ENCODE measurements at places on chromosomes 7 and 10. TPM values are rescaled to one million over a fixed set of nuclear protein-coding genes. Genes with fewer than 3 reads are reported as not detected.

The FOXI2 gene
- total RNA-seq = not detected

The CCDC3 gene
- 2.4 TPM for total RNA-seq

The SFTPD gene
- not detected for total RNA-seq

The VAX1 gene
- not detected for total RNA-seq

The SPACDR gene
- 1.0 TPM for total RNA-seq

The CRPPA gene
- not detected for total RNA-seq

The PRF1 gene
- not detected for total RNA-seq

The ZNF679 gene
- total RNA-seq = not detected

The RTKN2 gene
- 7.3 TPM for total RNA-seq

The PROSER2 gene
- total RNA-seq = 1.5 TPM

The NRAP gene
- total RNA-seq = not detected

The CEP55 gene
- 69.9 TPM for total RNA-seq

GRCh38 chr10:62726638-62727037, 77.9 kb upstream of the ADO start:
- DNase-seq = no peak

GRCh38 chr7:52168085-52168484, 851.5 kb upstream of the COBL start:
- no peak for DNase-seq

GRCh38 chr7:141071855-141072547, 1.9 kb upstream of the TMEM178B start:
- no peak for DNase-seq

GRCh38 chr7:96996111-96996957, 9.0 kb upstream of the DLX6 start:
- DNase-seq = no peak

DNA sequence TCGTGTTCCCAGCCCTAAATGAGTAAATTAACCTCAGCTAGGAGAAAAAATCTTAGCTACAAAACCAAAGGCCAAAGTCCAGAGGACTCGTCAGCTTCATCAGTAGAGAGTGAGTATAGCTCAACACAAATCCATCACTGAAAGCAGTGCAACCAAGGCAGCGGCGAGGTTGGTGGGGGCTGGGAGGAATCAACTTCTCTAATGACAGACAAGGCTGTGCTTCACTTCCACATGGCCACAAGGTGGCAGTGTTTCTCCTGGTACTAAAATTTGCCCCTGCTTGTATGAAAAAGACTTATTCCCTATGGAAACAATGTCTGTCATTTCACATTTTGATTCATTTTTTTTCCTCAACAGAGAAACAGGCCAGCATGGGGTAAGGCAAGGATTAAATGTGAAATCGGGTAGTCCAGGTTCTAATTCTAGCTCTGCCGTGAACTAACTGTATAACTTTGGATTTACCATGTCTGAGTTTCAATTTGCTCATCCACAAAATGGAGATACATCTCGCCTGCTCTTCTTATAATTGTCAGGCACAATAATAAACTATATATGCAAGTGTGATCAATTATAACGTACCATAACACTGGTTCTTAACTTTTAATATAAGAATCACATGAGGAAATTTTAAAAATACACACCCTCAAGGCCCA, 39.3 kb downstream of the FAS start:
- DNase-seq = peak; percentile 73

DNA sequence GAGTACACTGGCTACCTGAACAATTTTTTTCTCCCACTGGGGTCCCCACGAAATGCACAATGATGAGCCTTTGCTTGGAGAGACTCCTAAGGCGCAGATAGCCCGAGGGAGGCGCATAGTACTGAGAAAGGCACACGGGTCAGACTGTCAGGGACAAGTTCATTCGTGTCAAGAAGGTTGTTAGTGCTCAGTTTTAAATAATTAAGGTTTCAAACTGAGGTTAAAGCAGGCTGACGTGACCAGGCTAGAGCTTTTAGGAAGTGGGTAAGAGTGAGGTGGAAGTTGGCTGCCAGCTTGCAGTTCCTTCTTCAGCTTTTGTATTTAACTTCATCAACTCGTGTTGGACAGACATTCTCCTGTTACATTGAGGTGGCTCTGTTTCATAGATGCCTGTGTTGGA, 31.6 kb downstream of the RBM33 start:
- DNase-seq = no peak

DNA sequence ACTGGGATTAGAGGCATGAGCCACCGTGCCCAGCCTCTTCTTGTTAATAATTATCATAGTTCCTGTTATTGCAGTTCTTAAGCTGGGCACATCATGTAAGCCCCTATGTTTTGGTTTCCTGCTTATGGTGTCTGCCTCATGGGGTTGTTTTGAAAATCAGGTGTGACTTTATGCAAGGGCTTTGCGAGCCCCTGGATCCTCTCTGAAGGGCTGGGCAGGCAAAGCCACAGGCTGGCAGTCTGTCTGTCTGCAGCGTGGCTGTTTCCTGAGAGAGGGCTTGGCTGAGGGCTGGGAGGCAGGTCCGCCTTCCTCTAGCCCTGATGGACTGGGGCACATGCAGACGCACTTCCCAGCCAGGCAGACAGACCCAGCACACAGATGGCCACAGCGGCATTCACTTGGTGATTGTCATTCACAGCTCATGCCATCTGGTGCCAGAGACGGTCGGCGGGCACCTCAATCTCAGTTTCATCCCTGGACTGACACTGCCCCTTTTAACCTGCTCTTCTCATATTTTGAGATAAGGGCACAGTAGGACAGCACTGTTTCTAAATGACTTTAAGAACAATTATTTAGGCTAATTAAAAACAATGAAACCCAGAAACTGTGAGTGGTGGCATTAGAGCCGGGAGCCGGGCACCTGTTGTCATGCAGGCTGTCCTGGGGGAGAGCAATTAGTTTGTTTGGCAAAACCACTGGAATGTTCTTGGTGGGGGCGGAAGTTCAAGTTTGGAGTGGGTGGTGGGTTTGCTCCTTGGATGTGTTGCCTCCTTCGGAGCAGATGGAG, 35.5 kb downstream of the RBM20 start:
- no peak for DNase-seq

DNA sequence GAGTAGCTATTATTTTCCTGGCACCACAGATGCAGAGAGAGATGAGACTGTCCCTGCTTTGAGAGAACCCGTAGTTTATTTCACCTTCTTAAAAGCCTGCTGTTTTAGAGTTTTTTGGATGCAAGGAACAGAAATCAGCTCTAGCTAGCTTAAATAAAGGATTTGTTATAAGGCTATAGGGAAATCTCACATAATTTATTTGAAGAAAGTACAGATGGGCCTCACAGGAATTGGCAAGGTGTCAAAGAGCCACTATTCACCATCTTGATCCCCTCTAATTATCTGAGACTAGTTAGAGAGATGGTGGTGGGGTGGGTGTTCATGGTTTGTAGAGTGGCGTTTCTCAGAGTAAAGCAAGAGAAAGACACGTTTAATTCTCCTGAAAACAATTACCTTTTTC, 7.3 kb downstream of the KMT2E start:
- no peak for DNase-seq

- no peak for DNase-seq
Observed at GRCh38 chr7:55211726-55212125, 153.4 kb upstream of the LANCL2 start.

- DNase-seq = no peak
Observed at GRCh38 chr7:3029138-3029537, 14.5 kb downstream of the CARD11 start.

DNA sequence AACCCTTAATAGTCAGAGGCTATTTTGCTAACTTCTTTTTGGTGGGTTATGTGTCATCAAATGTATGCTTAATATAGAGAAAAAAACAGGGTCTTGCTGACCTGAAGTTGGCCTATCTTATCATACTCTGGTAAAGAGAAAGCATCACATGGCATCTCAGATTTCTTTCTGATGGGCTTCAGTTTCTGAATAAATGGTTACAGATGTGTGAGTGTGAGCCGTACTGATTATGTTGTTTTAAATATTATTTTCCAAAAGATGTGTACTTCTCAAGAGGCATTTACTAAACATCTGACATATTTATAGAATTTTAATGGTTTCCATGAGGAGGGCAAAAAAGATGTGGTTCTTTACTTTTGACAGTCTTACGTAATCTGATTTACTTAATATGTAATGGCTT, 28.4 kb downstream of the BBS9 start:
- no peak for DNase-seq

DNA sequence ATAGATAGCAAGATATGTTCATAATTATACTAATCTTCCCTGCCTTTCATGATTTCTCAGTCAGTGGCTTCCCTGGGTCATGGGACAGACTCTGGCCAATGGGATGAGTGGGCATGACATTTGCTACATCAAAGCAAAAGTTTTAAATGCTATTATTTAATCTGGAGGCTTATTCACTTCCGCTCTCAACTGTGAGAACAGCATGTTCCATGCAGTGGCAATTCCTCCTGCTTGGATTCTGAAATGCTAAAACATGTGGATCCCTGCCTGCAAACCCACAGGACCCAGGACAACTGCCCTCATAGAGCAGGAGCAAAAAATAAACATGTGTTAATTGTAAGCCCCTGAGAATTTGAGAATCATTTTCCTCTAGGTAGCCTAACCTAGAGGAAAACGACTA, 1412.4 kb upstream of the CELF2 start:
- DNase-seq = no peak

- DNase-seq = peak; percentile 65
Observed at GRCh38 chr10:79266543-79267312, 80.5 kb upstream of the PPIF start.

- no peak for DNase-seq
Observed at GRCh38 chr7:5679813-5680473, 101.5 kb downstream of the RNF216 start.

DNA sequence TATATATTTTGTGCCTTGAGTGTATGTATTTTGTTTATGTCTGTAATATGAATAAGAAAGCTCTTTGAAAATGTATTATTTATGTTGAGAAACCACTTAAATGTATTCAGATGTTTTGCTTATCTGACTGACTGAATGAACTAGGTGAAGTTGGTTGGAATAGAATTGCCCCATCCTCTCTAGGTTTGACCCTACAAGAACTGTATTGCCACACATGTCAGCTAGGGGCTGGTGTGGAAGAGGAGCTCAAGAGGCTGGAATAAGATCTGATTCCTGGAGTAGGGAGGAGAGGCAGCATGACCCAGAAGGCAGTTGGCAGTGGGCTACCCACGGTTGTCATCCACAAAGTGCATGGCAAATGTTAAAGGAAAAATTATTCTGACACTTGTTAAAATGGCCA, 9.1 kb downstream of the SSMEM1 start:
- DNase-seq = no peak

- DNase-seq = no peak
Observed at GRCh38 chr10:85612833-85613232, 753.8 kb downstream of the GRID1 start.

- DNase-seq = no peak
Observed at GRCh38 chr7:29924006-29924405, 65.6 kb downstream of the SCRN1 start.

DNA sequence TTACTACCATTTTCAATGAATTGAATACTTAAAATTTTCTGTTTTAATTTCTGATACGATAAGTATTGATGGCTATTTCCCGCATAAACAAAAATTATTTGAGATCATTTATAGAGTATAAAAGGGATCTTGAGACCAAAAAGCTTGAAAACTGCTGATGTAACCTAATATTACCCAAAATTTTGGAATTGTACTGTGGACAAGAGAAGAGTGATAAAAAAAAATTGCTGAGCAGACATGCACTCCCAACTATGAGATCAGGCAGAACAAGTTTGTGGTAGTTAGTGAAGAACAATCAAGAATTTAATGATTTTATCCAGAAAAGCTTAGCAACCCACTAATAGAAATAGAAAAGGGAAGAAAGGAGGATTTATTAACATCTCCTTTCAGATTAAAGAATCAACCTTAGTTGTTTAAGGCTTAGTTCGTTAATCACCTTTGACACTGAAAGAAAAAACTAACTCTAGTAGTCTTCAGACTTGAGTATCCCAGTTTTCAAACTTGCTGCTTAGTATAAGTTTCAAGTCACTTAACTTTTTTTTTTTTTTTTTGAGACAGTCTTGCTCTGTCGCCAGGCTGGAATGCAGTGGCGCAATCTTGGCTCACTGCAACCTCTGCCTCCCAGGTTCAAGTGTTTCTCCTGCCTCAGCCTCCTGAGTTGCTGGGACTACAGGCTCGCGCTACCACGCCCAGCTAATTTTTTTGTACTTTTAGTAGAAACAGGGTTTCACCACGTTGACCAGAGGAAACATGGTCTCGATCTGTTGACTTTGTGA, 50.6 kb upstream of the ZC3HAV1 start:
- DNase-seq = no peak

DNA sequence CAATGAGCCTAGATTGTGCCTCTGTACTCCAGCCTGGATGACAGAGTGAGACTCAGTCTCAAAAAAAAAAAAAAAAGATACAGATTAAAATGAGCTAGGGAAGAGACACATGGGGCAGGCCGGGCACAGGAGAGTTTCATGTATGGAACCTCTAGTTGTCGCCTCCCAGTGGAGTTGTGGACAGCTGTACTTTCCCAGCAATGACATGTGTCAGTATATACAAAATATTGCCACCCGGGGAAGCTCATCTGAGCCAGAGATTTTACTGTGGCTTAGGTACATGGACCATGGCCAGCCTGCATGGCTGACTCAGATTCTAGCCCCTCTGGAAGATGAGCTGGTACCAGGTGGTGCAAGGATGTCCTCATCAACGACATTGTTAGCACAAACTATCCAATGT, 87.4 kb downstream of the COL26A1 start:
- no peak for DNase-seq

- peak; percentile 40 for DNase-seq
Observed at GRCh38 chr7:105439174-105439893, 50.6 kb upstream of the SRPK2 start.

DNA sequence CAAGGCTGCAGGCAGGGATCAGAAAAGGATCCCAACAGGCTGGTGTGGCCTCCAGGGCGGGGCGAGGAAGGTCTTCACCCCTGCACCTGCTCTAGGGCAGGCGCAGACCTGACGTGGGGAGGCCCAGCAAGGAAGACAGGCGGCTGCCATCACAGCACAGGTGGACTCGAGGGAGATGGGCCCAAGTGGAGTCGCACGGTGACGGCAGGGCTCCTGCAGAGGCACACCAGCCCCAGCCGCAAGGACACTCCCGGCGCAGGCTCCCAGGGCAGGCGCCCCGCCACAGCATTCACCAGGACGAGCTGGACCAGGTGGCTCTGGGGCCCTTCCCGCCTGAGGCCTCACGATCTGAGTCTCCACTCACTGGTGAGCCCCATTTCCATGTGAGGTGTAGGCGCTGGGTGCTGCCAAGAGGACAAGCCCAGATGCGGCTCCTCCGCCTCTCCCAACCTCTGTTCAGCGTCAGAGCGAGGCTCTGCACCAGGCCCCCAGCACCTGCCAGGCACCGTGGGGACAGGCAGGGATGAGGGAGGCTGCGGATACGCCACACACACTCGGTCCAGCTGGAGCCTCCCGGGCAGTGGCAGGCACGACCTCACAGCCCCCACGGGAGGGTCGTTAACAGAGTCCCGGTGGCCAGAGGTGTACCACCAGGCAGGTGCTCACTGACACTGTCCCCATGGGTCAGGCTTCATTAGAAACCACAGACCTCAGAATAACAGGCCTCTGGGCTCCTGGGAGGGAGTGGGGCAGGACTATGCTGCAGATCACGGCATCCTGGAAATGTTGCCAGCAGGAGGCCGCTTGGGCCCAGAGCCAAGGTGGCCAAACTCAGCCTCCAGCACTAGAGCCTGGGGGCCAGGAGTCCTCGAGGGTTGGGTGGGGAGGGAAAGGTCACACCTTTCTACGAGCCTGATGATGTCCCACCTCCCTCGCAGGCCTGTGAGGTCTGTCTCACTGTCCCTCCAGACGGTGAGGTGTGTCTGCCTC, 111.6 kb downstream of the MAD1L1 start:
- DNase-seq = no peak
